ENCODE measurements at places on chromosomes 13 and 19.
A peak's percentile ranks its signal among the peaks of the same experiment; 100 is the strongest.

GRCh38 chr13:67515895-67516294, 285.8 kb upstream of the PCDH9 start:
- no peak for DNase-seq

DNA sequence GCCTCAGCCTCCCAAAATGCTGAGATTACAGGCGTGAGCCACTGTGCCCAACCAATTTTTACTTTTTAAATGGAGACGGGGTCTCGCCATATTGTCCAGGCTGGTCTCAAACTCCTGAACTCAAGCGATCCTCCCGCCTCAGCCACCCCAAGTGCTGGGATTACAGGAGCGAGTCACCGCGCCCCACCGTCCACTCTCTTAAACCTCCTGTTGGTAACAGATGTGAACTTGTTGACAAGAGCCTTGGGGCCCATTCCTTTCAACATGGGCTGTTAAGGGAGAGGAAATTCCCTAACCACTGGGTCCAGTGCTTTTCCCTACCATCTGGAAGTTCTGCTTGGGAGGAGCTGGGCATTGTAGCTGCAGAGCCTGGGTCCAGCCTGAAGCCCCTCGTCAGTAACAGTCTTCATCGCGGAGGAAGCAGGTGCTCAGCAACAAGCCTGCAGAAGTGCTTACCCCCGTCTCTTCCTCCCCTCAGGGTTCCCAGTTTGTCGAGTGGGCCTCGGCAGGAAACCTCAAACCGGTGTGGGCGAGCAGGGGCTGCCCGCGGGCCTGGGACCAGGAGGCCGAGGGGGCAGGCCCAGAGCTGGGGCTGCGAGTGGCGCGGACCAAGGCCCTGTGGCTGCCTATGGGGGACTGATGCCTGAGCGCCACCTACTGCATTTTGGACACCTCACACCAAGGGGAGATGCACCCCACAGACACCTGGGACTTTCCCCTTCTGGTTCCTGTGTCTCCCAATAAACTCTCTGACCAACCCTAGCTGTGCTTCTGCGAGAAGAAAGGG, 4.0 kb upstream of the FLT3LG start:
- DNase-seq: no peak

DNA sequence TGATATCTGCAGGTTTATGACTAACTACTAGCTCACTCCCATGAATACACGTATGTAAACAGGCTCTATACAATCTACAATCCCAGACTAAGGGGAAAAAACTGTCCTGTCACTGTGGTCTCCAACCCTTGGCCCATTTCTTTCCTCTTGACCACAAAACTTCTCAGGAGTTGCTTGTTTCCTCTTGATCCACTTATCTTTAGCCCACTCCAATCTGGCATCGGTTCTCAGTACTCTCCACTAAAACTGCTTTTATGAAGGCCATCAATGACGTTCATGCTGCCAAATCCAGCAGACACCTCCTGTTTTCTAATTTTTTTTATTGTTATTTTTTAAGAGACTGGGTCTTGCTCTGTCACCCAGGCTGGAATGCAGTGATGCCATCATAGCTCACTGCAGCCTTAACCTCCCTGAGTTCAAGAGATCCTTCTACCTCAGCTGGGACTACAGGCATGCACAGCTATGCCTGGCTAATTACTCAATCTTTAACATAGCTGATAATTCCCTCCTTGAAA, 31.9 kb upstream of the USPL1 start:
- peak; percentile 40 for DNase-seq

DNA sequence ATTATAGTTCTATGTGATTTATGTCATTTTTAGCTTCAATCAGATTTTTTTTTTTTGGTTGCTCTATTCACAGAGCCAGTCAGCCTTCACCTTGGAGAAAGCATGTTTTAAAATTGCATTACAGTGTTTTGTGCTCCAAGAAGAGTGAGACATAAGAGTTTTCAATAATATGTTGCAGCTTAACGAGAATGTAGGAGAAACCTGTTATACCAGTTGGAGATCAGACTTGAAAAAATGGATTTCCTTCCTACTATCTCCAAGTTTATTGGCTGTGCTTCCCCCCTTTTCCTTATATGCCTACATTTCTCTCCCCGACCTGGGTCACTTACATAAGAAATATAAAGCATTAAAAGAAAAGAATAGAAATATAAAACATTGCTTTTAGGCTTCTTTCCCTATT, 123.9 kb upstream of the ARGLU1 start:
- no peak for DNase-seq

DNA sequence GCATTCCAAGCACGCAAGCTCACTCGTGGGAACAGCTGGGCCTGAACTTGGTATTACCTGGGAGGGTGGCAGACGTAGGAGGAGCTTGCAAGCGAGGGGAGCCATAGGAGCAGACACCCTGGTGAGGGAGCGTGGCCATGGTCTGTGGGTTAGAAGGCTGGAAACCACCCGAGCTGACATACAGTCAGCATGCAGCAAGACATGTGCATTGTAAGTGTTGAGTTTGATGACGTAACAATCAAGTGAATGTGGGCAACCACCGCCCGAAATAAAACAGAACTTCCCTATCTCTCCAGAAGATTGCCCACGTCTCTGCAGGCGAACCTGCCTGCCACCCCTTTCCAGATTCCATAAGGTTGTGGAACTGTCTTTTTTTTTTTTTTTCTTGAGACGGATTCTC, 26.8 kb downstream of the UBXN6 start:
- DNase-seq: no peak

DNA sequence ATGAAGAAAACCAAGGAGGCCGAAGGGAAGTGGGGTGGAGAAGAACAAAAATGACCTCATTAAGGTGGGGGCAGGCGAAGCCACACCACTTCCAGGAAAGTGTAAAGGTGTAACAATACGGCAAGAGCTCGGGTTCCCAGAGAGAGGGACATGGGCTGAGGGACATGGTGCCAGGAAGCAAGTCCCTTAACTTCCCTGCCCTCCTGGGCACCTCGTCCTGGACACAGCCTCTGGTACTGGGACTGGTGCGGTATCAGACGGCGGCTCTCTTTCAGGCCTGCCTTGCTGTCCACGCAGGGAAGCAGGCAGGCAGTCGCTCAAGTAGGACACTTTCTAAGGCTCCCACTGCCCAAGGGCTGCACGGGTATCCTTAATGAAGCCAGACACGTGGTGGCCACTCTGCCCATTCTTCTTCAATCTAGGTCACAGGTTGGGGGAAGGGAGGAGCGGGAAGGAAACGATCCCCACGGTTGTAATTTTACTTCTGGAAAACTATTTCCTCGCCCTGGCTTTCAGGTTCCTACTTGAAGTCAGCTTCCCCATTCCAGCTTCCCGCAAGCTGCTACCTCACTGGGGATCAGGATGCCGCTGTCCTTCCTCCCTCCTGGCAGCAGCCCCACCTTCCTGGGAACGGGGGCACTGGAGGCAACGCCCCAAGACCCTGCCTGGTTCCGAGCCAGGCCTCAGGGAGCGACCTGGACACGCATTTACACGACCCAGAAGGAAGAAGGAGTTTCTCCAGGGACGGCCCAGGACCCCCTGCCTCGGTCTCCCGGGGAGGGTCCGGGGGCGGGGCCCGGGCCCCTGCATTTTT, 1.2 kb downstream of the AP3D1 start:
- no peak for DNase-seq

DNA sequence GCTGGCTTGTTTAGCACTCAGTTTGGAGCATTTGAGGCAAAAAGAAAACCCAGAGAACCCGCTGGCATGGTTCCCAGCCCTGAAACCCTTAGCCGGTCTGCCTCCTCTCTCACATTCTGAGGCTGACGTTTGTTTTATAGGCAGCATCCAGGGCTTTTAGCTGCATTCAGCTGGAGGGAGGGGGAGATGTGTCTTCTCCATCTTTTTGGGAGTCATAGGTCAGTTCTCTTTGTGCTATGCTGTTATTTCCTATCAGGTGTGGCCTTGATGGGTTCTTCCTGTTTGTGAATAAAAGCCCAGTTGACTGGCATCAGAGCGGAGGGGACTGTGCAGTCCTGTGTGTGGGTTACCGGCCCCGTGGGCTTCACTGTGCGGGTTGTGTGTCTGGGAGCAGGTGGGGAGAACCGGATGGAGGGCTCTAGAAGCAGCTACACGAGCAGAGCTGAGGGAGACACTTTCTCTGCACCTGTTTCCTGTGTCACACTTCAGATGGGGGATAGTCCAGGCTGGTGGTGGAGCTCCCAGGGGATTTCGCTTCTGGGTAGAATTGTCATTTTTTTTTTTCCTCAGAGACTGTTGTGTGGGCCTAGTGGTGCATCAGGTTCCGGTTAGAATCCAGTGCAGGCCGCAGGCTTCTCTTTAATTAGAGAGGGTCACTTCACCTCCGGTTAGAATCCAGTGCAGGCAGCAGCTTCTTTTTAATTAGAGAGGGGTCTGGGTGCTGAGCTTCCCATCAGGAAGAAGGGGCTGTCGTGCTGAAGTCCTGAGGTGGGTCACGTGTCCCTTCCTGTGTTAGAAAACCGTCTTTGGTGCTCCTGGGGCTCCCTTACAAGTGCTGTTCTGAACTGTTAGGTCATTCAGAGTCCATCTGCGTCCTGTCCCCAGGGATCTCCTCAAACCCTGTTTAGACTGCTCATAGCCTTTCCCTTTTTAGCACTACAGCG, 69.6 kb downstream of the ARHGEF7 start:
- peak; percentile 81 for DNase-seq

GRCh38 chr13:41859565-41859964, 101.3 kb downstream of the VWA8 start:
- DNase-seq: no peak

GRCh38 chr19:20349206-20349605, 182.2 kb downstream of the ZNF486 start:
- DNase-seq: no peak

DNA sequence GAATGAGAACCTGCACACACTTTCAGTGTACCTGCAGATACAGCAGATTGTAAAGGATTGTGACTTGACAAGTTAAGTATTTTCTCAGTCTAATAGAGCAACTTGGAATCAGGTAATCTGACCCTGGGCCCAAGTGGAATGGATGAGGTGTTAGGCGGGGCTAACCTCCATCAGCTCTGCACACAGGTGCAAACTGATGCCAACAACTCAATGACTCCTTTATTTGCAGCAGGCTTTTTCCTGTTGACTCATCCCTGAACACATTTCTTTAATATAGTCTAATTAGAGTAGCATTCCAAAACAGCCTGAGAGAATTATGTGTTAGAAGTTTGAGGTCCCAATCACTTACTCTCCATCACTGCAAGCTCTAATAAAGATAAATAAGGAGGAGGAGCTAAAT, 48.8 kb downstream of the TPT1 start:
- no peak for DNase-seq

DNA sequence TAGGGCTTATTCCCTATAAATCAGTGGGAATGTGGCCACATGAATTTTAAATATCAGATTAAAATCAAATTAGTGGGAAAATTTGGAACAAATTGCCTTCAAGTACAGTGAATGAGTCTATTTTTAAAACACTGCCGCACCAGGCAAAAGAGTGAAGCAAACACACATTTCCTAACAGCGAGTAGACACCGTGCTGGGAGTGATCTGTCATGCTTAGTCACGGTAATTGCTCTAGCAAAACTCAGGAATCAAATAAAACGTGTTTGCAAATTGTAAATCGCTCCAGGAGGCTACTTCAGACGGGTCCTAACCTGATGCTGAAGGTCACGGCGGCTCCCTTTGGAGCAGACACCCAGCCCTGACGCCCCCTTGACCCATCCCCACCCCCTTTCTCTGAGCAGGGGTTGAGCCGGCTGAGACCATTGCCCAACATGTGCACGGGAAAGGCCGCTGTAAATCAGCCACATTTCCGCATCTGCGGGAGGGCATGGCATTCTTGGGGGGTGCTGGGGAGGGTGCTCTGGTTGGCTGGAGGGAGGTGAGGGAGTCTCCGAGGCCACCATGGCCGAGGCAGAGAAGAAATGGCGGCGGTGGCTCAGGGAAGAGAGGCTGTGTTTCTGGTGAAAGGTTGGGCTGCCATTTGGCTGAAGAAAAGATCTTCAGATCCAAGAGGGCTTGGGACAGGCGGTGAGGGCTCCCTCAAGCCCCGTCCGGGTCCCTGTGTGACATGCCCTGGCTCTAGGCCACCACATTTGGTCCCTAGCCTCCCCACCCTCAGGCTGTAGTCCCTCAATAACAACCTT, 8.9 kb downstream of the CEBPA start:
- DNase-seq: peak; percentile 87

DNA sequence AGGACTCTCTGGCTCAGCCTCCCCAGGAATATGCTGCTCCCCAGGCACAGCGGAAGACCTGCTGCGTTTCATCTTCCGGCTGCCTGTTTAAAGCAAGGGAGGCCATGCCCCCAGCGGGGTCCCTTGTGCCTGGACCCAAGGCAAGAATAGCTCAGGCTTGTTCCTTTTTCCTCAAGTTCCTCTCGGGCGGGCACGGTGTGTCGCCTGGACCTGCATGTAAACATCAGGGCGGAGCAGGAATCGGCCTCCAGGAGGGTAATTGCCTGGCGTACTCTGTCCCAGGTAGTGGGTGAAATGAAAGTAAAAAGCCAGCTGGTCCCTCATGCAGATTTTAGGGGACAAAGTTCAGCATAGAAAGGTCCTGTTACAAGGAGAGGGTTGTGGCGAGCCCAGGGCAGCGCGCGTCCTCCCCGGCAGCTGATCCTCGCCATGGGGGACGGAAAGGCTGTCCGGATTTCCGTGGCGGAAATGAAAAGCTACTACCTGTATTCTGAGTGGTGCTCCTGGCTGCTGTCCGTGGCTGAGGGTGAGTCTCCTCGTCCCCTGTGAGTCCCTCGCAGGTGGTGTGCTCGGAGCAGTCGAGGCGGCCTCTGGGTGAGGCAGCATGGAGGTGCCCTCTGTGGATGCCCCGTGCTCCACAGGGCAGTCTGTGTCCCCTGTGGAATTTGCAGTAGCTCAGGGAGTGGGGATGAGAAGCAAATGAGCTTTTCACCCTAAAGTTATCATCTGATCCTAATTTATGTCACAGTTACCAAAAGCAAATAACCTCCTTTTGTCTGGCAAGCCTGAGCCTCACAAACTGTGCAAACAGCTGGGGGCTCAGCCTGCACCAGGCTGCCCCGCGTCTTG, 16.2 kb downstream of the MCF2L start:
- DNase-seq: no peak

GRCh38 chr19:47776568-47776967, 1.9 kb upstream of the SELENOW start:
- DNase-seq: peak; percentile 94

GRCh38 chr19:30513082-30513411, 140.9 kb downstream of the ZNF536 start:
- DNase-seq: peak; percentile 100

GRCh38 chr19:2330255-2330631, 1.8 kb downstream of the SPPL2B start:
- DNase-seq: no peak

DNA sequence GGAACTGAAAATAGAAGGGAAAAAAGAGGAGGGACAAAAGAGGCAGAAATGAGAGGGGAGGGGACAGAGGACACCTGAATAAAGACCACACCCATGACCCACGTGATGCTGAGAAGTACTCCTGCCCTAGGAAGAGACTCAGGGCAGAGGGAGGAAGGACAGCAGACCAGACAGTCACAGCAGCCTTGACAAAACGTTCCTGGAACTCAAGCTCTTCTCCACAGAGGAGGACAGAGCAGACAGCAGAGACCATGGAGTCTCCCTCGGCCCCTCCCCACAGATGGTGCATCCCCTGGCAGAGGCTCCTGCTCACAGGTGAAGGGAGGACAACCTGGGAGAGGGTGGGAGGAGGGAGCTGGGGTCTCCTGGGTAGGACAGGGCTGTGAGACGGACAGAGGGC, at the start of gene CEACAM5:
TSS of gene CEACAM5 (plus strand) at position 146 of the 400 bp plus-strand sequence. CDS start at position 252, 106 bp downstream.
- no peak for DNase-seq

GRCh38 chr13:32086366-32086765, 54.8 kb downstream of the FRY start:
- no peak for DNase-seq

- no peak for DNase-seq
Observed at GRCh38 chr13:30268673-30269072, 38.7 kb downstream of the KATNAL1 start.
